Activated CD4-positive, alpha-beta memory T cell treated with anti-CD3 and anti-CD28 coated beads, Interleukin-2, amount 10 ng/mL, durations not matched to agents 7 days and 5 days (primary cell): ENCODE measurements at places on chromosomes 3 and 15. TPM values are rescaled to one million over a fixed set of nuclear protein-coding genes. Genes with fewer than 3 reads are reported as not detected.

DNA sequence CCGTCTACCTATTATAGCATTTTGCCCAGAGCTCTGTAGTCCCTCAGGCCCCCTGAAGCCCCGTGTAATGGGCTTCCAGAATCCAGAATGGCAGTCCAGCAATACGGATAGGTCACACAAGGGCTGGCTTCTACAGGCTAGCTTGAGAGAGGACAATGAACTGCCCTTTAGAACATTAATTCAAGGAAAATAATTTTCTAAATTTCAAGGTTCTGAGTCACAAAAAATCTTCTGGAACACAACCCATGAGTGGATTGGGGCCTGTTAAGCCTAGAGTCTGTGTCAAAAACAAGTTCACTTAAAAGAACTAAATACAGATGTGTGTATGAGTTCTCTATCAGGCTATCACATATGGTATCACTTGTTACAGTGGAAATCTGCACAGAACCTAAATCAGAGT lies 28.8 kb downstream of the DCP1A start:
- no peaks in the 10 kb centered on the region for H3K27me3 ChIP-seq
- H3K27ac ChIP-seq: no peak overlapping the region
- DNase-seq: no peak
- no peak overlapping the region for H3K4me3 ChIP-seq

DNA sequence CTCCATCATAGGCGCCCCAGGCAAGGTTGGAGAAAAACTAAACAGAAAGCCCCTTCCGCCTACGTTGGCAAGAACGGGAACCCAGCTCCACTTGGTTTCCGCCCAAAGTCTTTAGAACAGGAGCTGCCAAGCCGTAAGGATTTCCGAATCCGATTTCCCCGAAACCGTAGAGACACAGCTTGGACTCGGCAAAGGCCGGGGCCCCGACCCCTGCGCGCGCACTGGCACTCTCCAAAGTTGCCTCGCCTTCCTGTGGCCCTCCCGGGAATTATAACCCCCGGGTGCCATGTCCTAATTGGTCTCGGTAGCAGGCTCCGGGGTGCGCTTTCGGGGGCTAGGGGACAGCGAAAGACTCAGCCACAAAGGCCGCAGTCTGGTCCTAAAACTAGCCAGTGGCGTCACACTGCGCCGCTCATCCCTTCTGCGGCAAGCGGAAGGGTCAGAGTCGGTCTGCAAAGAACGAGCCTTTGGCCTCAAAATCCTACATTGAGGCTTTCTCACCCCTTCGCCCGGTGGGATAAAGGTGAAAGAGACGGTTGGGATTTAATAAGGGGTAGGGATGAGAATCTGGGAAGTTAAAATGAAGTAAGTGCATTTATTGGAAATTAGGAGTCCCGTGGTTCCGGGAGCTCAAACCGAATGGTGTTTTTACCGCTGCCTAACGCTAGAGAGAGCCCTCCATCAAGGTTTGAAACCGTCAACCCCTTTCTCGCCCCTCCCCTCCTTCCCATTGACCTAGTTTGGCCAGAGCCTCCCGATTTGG lies 6.8 kb downstream of the BCL6 start:
- peaks cover 3% of the 10 kb centered on the region for H3K27me3 ChIP-seq
- peak overlapping the region; percentile 89 for H3K4me3 ChIP-seq
- peaks cover 48% of the 10 kb centered on the region for H3K4me1 ChIP-seq
- H3K27ac ChIP-seq: peak overlapping the region; percentile 99

UROC1 gene
- not detected for total RNA-seq

CRBN gene
- 74.4 TPM for total RNA-seq

GATA2 gene
- total RNA-seq: 0.08 TPM

TRPC1 gene
- total RNA-seq: 3.0 TPM

DNA sequence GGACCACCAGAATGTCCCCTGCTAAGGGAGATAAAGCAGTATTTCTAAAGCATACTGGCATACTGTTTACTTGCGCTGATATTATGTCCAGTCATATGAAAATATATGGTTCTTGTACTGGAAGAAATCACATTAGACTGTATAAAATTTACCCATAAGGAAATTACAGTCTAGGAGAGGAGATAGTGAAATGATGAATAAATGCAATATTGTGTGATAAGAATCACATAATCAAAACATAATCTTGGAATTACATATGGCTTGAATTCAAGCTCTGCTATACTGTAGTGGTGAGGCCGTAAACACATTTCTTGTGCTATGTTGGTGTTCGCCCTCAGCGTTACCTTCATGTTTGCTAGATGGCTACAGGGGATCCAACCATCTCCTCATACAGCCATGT lies 20.7 kb upstream of the TGFBR2 start:
- no peak overlapping the region for H3K4me3 ChIP-seq
- H3K36me3 ChIP-seq: no peaks in the 10 kb centered on the region
- H3K27me3 ChIP-seq: no peaks in the 10 kb centered on the region
- no peak overlapping the region for H3K27ac ChIP-seq

STXBP5L gene
- not detected for total RNA-seq

DNA sequence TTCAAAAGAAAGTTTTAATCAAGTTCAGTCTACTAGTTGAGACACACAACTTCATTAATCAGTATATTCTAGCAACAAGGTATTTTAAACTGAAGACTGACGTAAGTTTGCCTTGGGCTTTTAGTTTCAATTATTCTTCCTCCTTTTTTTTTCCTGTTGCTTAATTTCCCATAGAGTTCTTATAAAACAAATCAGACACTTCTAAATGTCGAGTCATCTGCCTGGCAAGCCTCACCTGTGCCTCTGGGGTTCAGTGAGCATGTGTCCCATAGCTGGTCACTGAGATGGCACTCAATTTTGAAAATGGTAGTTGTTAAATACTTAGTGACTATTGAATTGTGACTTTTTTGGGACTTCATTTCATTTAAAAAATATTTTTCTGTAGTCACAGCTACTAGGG lies 27.4 kb downstream of the NKIRAS1 start:
- no peak overlapping the region for H3K27ac ChIP-seq
- H3K27me3 ChIP-seq: no peaks in the 10 kb centered on the region
- H3K36me3 ChIP-seq: peaks cover 11% of the 10 kb centered on the region
- H3K4me3 ChIP-seq: no peak overlapping the region
